ENCODE measurements at places on chromosomes 12 and 14.
A peak's percentile ranks its signal among the peaks of the same experiment; 100 is the strongest.

DNA sequence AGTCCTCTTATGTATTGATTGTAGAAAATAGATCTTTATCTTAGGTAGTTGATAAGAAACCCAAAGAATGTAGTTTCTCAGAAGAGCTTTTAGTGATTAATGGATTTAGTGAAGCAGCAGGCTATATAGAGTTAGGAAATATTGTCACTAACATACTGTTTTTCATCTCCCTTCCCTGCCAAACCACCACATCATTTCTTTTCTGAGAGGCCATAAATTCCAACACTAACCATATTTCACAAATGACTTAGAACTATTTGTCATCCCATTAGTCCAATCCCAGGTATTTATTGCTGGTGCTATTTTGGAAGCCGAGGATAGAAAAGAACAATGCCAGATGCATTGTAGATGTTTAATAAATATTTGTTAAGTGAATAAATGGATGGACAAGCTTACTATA is 185.7 kb downstream of the KICS2 start:
- no peak for DNase-seq
- no peaks in the 10 kb centered on the region for H3K4me1 ChIP-seq
- no peaks in the 10 kb centered on the region for H3K27me3 ChIP-seq
- no peaks in the 10 kb centered on the region for H3K36me3 ChIP-seq
- no peak overlapping the region for H3K27ac ChIP-seq

DNA sequence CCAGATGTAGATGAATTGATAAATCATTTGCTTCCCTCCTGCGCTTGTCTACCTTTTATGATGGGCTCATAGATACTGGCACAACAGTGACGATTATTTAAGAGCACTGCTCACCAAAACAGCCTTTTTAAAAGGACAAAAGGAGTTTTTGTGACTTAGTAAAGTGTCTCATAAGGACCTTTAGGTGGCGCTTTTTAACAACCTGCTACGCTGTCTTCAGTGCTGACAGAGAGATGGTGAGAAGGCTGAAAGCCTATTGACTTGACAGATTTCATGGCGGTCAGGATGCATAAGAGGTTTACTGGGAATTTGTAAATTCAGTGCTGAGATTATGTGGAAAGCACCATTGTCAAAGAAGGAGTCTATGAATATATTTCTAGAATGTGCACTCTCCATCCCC is 87.6 kb downstream of the SLC15A5 start:
- no peaks in the 10 kb centered on the region for H3K4me1 ChIP-seq
- no peak for DNase-seq
- H3K27ac ChIP-seq: no peak overlapping the region
- H3K36me3 ChIP-seq: no peaks in the 10 kb centered on the region
- H3K27me3 ChIP-seq: no peaks in the 10 kb centered on the region

- H3K27ac ChIP-seq: peak overlapping the region; percentile 88
- peak overlapping the region; percentile 27 for H3K4me3 ChIP-seq
- peaks cover 55% of the 10 kb centered on the region for H3K4me1 ChIP-seq
- H3K36me3 ChIP-seq: peaks cover 79% of the 10 kb centered on the region
- H3K27me3 ChIP-seq: no peaks in the 10 kb centered on the region
- no peak for DNase-seq
Measured at GRCh38 chr12:119673634-119674033, 5.7 kb downstream of the PRKAB1 start.

GRCh38 chr12:97597031-97597751 is 134.6 kb downstream of the RMST start:
- H3K27me3 ChIP-seq: no peaks in the 10 kb centered on the region
- H3K27ac ChIP-seq: no peak overlapping the region
- DNase-seq: no peak
- H3K36me3 ChIP-seq: no peaks in the 10 kb centered on the region
- H3K4me1 ChIP-seq: no peaks in the 10 kb centered on the region
- no peak overlapping the region for H3K4me3 ChIP-seq

GRCh38 chr14:96512602-96513397 is 10.6 kb downstream of the PAPOLA start:
- no peaks in the 10 kb centered on the region for H3K27me3 ChIP-seq
- H3K4me3 ChIP-seq: no peak overlapping the region
- H3K27ac ChIP-seq: no peak overlapping the region
- no peak for DNase-seq
- peaks cover 62% of the 10 kb centered on the region for H3K4me1 ChIP-seq

DNA sequence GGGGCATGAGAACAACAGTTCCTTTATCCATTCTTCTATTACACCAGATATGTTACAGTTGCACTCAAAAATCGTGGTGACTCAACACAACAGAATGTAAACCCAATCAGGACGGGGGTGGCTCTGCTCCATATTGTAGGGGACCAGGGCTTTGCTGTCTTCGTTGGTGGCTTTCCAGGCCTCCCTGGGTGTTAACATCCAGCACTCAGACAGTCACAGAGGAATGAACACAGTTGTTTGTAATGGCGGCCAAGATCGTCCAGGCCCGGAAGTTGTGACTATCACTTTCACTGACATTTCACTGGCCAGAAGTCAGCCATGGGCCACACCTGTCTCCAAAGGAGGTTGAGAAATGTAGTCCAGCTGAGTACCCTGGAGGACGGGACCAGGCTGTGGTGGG is 204.1 kb downstream of the CACNA1C start:
- no peak overlapping the region for H3K4me3 ChIP-seq
- H3K27me3 ChIP-seq: peaks cover 10% of the 10 kb centered on the region
- DNase-seq: no peak

- H3K4me3 ChIP-seq: no peak overlapping the region
- no peak overlapping the region for H3K27ac ChIP-seq
- DNase-seq: no peak
- no peaks in the 10 kb centered on the region for H3K4me1 ChIP-seq
Measured at GRCh38 chr14:55973285-55973800, 144.9 kb upstream of the PELI2 start.

DNA sequence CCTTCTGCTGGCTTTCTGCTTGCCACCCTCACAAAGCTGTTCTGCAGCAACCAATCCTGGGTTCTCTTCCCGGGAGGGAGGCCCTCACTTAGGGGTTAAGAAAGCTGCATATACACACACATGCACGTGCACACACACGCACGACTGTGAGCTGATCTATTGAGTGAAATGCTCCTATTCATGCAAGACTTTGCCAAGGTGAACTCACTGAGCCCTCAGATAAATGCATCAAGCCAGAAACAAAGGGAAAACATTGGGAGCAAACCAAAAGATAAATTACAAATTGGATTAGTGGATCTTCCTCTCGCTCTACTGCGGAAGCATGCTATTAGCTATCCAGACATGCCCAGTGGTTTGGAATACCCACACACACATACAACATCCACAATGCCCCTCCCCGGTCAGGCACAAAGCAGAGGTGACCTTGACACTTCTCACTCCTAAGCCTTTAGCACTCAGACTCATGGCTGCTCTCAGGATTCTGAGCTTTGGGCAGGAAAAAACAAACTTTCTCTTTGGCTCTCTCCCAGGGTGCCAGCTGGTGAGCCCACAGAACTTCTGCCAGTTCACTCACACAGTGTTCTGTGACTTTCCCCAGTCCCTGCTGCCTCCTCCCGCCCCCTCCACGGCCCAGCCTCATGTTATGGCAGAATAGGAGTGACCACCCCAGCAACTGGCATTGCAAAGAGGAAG is 320.0 kb downstream of the DPF3 start:
- no peaks in the 10 kb centered on the region for H3K4me1 ChIP-seq
- DNase-seq: no peak
- H3K4me3 ChIP-seq: no peak overlapping the region
- H3K27me3 ChIP-seq: peaks cover 70% of the 10 kb centered on the region
- H3K36me3 ChIP-seq: no peaks in the 10 kb centered on the region

GRCh38 chr12:100138803-100139098 is 3.9 kb downstream of the BLTP3B start:
- DNase-seq: no peak
- H3K36me3 ChIP-seq: peaks cover 20% of the 10 kb centered on the region
- no peak overlapping the region for H3K4me3 ChIP-seq
- peaks cover 55% of the 10 kb centered on the region for H3K4me1 ChIP-seq
- H3K27me3 ChIP-seq: no peaks in the 10 kb centered on the region

GRCh38 chr14:89470401-89470800 is 53.4 kb upstream of the FOXN3 start:
- H3K27me3 ChIP-seq: no peaks in the 10 kb centered on the region
- DNase-seq: no peak
- no peak overlapping the region for H3K4me3 ChIP-seq
- peaks cover 31% of the 10 kb centered on the region for H3K4me1 ChIP-seq

DNA sequence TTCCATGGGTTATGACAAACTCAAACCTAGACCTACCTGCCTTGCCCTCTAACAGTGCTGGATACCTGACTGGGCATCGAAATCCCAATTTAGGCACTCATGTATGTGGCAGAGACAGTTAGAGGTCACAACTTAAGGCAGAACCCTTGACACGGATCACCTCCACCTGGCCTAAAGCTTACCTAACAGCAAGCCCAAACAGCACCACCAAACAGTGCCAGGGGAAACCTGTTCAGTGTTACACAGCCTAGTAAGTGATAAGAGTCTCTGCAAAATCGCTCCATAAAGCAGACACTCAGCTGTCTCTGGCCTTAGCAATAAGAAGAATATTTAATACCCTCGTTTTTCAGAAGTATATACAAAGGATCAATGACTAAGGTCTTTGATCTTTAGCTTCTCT is 77.8 kb downstream of the SPPL3 start:
- H3K4me1 ChIP-seq: peaks cover 30% of the 10 kb centered on the region
- no peak overlapping the region for H3K4me3 ChIP-seq
- H3K27me3 ChIP-seq: no peaks in the 10 kb centered on the region
- DNase-seq: no peak
- H3K36me3 ChIP-seq: no peaks in the 10 kb centered on the region

DNA sequence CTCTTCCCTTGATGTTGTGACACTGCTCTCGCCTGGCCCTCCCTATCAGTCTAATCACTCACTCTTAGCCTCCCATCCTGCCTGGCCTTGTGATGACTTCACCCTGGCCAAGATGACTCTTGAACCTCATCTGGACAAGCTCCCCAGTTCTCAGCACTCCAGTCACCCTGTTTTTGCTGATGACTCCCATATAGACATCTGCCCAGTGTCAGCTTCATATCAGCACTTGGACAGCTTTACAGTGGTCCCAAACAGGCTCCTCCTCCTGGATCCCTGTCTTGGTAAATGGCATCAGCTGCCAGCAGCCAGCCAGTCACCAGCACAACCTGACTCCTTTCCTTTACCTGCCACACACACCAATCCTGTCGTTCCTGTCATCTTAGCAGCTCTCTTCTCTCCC is 104.2 kb downstream of the POLR3B start:
- no peak overlapping the region for H3K4me3 ChIP-seq
- no peak for DNase-seq
- H3K27ac ChIP-seq: no peak overlapping the region

DNA sequence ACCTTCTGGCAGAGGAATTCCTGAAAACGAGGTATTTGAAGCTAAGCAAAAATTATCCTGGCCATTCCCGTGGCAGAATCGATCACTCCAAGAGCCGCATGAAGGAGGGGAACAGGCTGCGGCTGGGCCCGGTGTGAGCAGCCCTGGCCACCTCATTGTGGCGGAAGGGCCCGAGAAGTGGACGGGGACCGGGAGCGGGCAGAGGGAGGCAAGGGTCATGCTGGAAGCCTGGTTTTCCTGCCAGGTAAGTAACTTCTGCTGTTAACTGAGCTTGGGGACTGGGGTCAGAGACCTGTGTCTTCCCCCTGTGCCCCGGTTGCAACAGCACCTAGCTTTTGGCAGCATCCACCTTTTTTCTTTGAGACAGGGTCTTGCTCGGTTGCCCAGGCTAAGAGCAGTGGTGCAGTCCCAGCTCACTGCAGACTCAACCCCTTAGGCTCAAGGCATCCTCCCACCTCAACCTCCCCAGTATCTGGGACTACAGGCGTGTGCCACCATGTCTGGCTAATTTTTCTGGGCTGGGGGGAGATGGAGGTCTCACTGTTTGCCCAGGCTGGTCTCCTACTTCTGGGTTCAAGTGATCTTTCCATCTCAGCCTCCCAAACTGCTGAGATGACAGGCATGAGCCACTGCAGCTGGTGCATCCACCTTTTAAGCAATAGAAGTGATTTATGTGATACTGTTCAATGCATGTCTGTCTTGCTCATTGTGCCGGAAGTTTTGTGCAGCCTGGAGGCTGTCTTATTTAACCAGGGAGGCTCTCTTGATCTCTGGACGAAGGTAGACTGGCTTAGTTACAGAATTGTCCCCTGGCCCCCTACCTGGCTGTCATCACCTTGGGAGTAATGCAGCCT is 174.0 kb upstream of the MYL2 start:
- peaks cover 14% of the 10 kb centered on the region for H3K4me1 ChIP-seq
- DNase-seq: no peak
- H3K4me3 ChIP-seq: no peak overlapping the region
- no peaks in the 10 kb centered on the region for H3K36me3 ChIP-seq

- H3K4me3 ChIP-seq: no peak overlapping the region
- peaks cover 4% of the 10 kb centered on the region for H3K27me3 ChIP-seq
- DNase-seq: peak; percentile 58
- H3K4me1 ChIP-seq: peaks cover 28% of the 10 kb centered on the region
Measured at GRCh38 chr14:71289536-71289935, 382.3 kb downstream of the PCNX1 start.

DNA sequence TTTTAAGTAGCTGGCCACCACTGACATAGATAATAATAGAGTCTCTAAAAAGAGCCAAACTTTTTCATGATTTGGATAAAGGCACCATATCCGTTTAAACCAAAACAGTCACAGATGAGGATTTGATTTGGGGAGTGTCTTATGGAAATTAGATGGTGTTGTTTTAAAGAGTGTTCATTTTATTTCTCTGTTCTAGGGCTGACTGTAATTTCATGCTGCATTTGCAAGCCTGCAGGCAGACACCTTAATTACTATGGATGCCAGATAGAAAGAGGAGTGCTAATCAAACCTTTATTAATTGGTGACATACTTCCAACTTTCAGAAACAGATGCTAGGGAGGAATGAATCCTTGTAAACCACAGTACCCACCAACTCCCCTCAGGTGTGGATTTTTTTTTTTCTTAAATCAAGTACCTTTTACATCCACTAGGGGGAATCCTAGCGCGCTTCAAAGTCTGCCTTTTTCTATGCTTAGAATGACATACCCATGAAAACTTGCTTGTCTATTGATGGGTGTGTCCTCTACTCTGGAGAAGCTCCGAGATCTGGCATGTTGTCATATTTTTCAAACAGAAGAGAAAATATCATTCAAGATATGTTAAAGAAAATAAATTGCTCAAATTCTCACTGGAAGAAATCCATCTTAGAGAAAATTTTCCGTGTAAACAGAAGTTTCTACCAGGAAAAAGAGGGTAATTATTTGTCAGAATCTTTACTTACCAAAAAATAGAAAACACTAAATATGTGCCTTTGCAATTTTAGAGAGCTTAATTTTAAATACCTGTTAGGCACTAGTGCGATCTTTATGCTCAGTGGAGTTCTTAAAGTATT is 14.2 kb upstream of the PLXNC1 start:
- peaks cover 25% of the 10 kb centered on the region for H3K27me3 ChIP-seq
- no peak for DNase-seq
- no peak overlapping the region for H3K27ac ChIP-seq
- H3K4me1 ChIP-seq: peaks cover 4% of the 10 kb centered on the region

DNA sequence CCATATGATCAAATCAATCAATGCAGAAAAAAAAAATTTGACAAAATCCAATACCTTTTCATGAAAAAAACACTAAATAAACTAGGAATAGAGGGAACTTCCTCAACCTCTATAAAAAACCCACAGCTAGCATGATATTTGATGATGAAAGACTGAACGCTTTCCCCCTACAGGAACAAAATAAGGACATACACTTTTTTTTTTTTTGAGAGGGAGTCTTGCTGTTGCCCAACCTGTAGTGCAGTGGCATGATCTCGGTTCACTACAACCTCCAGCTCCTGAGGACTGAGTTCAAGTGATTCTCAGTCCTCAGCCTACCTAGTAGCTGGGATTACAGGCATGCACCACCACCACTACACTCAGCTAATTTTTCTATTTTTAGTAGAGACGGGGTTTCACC is 17.9 kb upstream of the CAMKK2 start:
- H3K4me1 ChIP-seq: peaks cover 26% of the 10 kb centered on the region
- peak overlapping the region; percentile 28 for H3K27ac ChIP-seq
- H3K27me3 ChIP-seq: no peaks in the 10 kb centered on the region
- H3K36me3 ChIP-seq: peaks cover 51% of the 10 kb centered on the region

All from activated CD8-positive, alpha-beta memory T cell treated with anti-CD3 and anti-CD28 coated beads, Interleukin-2, amount 10 ng/mL, durations not matched to agents 7 days and 5 days (primary cell).